Nucleus accumbens (tissue), 56 donors: ENCODE measurements at places on chromosomes 12 and 14.

DNA sequence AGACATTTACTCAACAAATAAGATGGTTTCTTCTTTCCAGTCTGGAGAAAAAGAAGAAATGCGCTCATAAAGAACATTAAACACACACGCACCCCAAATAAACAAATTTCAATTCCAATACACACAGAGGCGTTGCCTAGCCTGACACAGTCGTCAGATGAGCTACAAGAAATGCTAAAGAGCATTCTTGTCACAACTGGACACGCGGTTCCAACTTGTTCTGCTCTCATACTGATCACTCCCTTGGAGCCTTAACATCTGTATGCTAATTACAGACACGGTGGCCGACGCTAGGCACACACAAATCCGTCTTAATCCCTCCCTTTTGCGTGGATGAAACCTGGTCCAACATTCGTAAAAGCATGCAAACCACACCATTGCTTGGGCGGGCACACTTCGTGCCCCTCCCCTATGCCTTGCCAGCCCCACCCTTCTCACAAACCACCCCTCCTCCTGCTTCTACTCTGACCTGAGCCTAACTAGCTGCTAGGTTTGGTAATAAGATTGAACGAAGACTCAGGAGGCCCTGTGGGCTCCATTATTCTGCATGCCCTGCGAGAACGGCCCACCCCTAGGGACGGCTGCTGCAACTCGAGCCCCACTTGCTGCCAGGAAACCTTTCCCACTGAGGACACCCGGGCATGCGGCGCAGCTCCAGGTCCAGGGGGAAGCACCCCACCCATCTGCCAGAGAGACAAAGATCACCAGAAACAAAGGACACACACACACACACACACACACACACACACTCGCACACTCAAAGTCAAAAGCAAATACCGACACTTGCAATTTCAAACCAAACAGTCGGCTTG lies 1.2 kb downstream of the KCNK10 start:
- no peak for DNase-seq

DNA sequence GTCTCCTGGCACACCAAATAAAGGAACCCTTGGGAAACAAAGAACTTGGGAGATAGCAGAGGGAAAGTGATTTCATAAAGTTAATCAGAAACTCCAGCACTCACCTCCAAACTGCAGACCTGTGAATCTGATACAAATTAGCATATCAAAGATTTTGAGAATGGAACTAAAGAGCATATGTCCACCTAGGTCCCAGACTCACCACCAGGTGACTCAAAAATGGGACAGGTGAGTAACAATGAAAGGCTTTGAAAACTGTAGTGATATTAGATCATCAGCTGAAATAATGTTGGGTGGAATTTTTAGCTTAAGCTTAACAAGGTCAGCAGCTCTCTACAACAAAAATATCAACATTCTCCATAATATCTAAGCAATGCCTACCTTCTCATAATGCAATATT lies 214.8 kb downstream of the RERGL start:
- no peak for DNase-seq

DNA sequence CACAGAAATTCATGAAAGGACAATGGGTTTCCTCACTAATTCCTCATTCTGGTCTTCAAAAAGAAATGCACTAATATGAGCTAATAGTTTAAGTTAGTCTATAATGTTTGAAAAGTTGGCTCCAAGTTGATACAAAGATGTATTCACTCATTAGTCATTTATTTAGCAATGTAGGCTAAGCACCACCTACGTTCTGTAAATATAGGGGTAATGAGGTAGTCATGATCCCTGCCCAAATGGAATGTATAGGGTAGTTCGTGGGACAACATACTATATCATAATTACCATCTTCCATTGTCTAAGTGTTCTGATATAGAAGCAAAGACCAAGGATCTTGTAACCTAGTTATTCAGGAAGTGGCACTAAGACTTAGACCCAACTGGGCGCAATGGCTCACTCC lies 86.5 kb downstream of the DIO2 start:
- no peak for DNase-seq

GRCh38 chr14:96002498-96002884 lies 36.7 kb upstream of the C14orf132 start:
- DNase-seq: no peak

DNA sequence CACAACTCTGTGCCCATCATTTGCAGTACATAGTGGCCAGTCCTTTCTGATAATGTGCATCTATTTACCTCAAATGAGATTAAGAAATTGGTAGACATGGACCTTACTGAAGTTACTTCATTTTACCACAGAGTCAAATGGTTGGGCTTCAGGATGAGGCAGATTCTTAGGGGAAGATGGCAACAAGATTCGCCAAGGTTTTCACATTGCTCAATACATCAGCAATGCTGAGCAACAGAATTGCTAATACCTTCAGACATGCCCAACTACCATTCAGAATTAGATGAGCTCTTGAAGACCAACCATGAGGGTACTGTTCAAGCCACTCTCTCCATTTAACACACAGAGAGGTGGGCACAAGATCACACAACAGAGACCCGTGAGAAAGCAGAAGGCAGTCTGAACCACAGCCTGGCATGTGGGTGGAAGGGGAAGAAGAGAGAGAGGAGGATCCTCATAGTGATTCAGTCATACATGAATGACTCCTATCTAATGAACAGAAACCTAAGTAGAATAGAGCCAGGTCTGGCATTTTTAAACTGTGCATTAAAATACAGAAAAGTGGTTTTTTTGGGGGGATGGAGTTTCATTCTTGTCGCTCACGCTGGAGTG lies 28.5 kb downstream of the CPM start:
- no peak for DNase-seq

- no peak for DNase-seq
These were observed 149.0 kb upstream of the EEA1 start for GRCh38 chr12:93078059-93078458.

DNA sequence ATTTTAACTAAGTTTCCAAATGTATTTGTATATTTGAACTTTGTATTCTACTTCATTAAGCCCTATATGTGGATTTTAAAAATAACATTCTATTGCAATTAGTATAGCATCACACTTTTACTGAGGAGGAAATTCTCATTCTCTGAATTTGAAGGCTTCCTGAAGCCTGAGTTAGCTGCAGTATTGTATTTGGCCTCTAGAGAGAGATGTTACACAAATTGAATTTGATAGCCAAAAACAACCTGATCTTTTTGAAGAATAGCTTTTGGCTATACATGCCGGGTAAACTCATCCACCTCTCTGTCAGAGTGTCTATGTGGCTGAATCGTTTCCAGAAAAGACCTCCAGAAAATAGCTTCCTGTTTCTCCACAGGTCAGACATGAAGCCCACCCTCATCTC lies 316.5 kb upstream of the OR4E1 start:
- DNase-seq: no peak

DNA sequence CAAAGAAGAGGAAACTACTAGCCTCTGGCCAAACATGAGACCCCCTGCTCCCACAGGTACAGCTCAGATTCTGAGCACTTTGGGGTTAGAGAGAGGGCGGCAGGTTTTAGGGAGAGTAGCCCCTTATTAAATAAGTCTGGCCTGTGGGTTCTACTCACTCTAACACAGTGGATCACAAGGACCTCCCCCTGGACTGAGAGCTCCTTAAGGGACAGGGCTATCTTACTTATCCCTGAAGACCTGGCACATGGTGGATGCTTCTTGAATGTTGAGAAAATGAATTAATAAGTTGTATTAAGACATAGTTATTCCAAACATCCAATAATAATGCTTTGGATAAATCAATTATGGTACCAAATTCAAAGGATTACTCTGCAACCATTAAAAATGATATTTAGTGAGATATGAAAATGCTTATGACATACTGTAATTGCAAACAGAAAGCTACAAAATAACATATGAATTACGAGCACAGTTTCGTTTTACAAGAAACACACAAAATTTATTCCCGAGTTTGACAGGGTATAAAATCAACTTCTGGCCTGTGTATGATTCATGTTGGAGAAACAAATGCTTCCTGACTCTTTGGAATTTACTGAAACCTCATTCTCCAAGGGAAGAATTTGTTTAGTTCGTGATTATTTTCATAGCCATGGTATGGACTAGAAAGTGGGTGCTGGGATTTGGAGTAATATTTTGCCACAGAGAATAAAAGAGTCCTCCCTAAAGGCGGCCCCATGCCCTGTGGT lies 59.3 kb upstream of the BDKRB2 start:
- no peak for DNase-seq

DNA sequence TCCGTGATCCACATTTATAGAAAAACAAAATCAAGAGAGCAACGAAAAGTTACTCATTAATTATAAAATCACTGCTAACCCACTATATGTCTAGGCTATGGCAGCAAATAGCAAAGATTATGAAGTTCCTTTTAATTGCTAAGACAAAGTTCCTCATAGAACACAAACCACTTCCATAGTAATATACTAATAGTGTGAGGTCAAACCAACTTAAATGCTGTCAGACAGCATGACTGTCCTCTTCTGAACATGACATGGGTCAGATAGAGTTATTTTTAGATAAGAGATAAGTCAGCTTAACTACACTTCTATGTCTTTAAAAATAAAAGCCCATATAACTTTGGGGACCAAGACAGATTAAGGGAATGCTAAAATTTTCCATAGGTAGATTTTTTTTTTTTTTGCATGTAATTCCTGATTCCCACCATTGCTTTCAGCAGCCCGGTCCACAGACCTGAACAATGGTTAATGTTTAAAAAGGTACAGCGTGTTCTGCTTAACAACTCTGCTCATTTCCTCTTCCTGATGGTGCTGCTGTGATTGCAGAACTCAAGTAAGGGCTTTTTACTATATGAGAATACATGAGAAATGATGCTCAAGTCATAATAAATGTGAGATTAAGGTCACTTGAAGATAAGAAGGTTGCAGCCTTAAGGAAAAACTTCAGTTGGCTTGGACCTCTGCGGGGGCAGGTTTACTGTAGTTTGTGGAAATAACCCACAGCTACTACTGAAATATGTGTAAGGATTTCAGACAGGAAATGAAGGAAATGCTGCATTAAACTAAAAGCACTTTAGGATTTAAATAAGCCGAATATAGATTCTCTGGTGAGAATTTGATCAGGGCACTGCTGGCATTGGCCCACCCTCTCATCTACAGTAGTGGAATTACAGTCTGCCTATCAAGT lies 37.7 kb upstream of the DUSP6 start:
- DNase-seq: no peak

- DNase-seq: no peak
These were observed 183.6 kb upstream of the DDHD1 start for GRCh38 chr14:53336729-53337128.

DNA sequence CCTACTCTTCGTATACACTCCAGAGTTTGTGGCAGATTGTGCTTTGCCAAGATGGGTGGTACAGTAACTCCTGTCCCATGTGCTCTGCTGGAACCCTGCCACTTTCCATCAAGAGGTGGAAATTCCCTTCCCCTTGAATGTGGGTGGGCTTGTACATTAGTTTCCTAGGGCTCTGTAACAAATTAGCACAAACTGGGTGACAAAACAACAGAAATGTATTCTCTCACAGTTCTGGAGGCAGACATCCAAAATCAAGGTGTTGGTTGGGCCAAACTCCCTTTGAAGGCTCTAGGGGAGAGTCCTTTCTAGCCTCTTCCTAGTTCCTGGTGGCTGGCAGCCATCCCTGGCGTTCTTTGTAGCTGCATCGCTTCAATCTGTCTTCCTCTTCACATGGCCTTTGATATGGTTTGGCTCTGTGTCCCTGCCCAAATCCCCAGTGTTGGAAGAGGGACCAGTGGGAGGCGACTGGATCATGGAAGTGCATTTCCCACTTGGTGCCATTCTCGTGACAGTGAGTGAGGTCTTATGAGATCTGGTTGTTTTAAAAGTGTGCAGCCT lies 117.5 kb downstream of the VRK1 start:
- no peak for DNase-seq

DNA sequence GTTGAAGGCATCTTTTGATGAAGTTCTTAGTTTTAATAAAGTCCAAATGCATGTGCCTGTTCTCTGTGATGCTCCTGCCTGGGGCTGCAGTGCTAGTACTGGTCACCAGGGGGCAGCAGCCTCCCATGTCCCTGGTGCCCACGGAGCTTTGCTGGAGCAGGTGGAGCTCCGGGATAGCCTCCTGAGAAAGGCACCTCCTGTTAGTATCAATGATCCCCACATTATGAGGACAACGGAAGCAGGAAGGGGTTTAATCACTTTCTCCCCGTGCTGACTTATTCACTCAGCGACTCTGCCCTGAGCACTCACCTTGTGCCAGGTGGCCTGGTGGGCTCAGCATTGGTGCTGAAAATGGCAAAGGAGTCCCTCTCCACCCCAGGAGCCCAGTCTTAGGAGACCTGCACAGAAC lies 123.0 kb upstream of the PZP start:
- peak; percentile 52 for DNase-seq

DNA sequence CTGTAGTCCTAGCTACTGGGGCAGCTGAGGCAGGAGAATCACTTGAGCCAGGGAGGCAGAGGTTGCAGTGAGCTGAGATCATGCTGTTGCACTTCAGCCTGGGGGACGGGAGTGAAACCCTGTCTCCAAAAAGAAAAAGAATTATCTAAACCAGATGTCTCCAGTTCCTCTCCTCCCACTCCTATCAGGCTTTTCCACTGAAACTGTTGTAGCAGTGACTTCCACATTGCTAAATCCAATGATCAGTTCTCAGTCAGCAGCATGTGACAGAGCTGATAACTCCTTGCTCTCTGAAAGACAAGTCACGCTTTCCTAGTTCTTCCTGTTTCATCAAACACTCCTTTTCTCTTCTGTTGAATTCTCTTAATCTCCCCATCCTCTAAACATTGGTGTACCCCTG lies 8.6 kb downstream of the SLC38A6 start:
- no peak for DNase-seq

- DNase-seq: peak; percentile 19
These were observed 59.0 kb downstream of the FAR2 start for GRCh38 chr12:29208060-29208459.

- no peak for DNase-seq
These were observed 5.6 kb downstream of the TCTN1 start for GRCh38 chr12:110619534-110619953.

GRCh38 chr12:57240066-57240921 lies 10.7 kb downstream of the STAC3 start:
- DNase-seq: peak; percentile 83

DNA sequence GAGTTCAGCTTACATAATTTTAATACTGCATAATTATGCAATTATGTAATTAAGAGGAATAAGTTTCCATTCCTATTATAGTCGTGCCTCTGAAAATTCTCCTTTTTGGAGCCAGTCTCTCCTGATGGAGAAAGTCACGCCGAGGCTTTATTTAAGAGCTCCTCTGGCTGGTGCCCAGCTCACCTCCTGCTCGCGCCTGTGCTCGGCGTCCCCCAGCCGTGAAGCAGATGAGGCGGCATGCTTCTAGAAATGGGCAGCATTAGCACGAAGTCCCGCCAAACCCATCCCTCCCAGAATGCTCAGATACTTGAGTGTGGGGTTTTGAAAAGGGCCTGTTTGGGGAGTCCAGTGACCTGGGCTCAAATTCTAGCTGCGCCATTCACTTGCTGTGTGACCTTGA lies 153.0 kb downstream of the PHETA1 start:
- DNase-seq: no peak

- DNase-seq: no peak
These were observed 8.0 kb downstream of the RAN start for GRCh38 chr12:130879781-130880389.

- no peak for DNase-seq
These were observed 19.0 kb downstream of the TRHDE start for GRCh38 chr12:72291175-72291574.

- no peak for DNase-seq
These were observed 9.4 kb downstream of the PLEKHA5 start for GRCh38 chr12:19138956-19139355.

GRCh38 chr12:4562034-4562657 lies at the start of gene DYRK4:
Gene DYRK4 (plus strand): TSS chr12:4562208. CDS start chr12:4562246, 38 bp downstream.
- DNase-seq: peak; percentile 59
